Activated CD8-positive, alpha-beta memory T cell treated with anti-CD3 and anti-CD28 coated beads, Interleukin-2, amount 50 U/mL, for 4 hours (primary cell): ENCODE measurements at places on chromosomes 6 and 20.

- DNase-seq = peak; percentile 76
These were observed 592 bp upstream of the CDYL start for GRCh38 chr6:4775494-4776130.

- no peak for DNase-seq
These were observed 67.6 kb downstream of the B4GALT5 start for GRCh38 chr20:49646126-49646525.

DNA sequence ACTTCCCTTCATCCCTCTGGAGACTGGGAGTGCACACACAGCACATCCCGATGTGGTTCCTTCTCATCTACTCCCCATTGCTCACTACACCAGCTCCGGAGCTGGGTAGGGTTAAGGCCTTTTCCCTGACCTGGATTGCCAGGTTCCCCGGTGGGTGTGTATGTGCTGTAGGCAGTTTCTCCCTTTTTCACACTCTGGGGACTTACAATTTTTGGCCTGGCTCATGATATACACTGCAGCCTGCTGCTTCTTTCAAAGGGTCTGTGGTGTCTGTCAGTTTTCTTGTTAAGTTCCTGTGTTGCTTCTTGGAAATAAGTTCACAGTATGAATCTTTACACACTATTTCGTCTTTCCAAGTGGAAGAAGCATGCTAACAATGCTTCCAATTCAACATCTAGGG lies 405.5 kb downstream of the UTRN start:
- DNase-seq = no peak

- DNase-seq = no peak
These were observed 15.6 kb upstream of the HMGN3 start for GRCh38 chr6:79250107-79250514.

GRCh38 chr6:16048221-16048620 lies 80.7 kb upstream of the MYLIP start:
- DNase-seq = no peak

DNA sequence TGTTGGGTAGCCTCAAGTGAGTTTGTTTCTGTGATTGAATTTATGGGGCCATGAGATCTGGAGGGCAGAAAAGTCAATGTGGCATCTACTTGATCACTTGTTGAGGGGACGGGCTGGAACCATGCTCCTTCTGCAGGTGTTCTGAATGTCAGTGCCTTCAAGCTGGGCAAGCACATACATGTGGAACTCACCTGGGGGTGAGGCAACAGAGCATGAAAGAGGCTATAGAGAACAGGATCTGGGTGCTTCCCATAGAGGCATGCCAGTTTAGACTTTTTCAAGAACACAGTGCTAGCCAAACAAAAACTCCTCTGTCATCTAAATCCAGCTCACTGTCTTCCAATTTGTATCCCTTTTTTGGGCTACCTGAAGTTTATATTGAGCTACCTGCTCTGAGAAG lies 77.8 kb upstream of the SLC35B3 start:
- DNase-seq = no peak

- DNase-seq = no peak
These were observed 84.5 kb upstream of the QKI start for GRCh38 chr6:163329991-163330390.

GRCh38 chr20:50717312-50717711 lies 14.1 kb upstream of the PARD6B start:
- no peak for DNase-seq

DNA sequence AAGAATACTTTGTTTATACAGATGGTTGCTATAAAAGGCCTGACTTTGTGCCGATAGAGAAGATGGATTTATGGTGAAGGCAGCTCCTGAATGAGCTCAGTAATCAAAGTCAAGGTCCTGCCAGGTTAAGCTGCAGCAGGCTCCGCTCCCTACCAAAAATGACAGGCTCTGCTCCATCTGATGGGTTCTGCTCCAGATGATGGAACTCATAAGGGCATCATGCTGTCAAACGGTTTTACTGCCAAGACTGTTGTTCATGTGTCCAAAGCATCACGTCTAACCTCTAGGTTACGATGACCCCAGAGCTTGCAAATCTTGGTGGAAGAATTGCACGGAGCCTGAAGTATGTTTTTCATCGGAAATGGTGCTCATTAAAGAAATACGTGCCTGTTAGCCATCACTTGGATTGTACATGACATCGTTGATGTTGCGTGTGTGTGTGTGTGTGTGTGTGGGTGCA lies 19.2 kb upstream of the PTGIS start:
- no peak for DNase-seq

DNA sequence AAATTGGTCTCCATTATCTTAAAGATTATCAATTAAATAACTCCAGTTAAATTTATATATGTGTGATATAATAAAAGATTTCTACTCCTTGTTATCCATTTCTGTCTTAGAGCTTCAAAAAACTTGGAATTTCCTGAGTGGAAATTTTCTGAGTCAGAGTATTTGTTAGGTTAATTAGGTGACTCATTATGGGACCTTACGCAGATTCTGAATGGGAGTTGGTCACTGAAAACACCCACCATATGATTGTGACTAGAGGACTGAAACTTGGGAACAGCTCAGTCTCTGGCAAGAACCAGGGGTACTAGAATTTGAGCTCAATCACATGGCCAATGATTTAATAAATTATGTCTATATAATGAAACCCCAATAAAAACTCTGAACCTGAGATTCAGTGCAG lies 125.4 kb upstream of the HMGCLL1 start:
- no peak for DNase-seq

- DNase-seq = no peak
These were observed 9.8 kb downstream of the PREX1 start for GRCh38 chr20:48818031-48818370.

- DNase-seq = no peak
These were observed 263.6 kb downstream of the CD83 start for GRCh38 chr6:14380901-14381828.
